ENCODE measurements at places on chromosomes 5 and 9.

GRCh38 chr5:175738126-175738525, 80.3 kb downstream of the HRH2 start:
- DNase-seq, result no peak

- no peak for DNase-seq
These were observed 31.1 kb downstream of the TRIO start for GRCh38 chr5:14174230-14174636.

GRCh38 chr9:81225596-81225995, 463.8 kb downstream of the TLE1 start:
- no peak for DNase-seq

GRCh38 chr9:242461-243080, 27.9 kb downstream of the DOCK8 start:
- no peak for DNase-seq

- no peak for DNase-seq
These were observed 85.8 kb downstream of the SLC44A1 start for GRCh38 chr9:105330201-105330600.

DNA sequence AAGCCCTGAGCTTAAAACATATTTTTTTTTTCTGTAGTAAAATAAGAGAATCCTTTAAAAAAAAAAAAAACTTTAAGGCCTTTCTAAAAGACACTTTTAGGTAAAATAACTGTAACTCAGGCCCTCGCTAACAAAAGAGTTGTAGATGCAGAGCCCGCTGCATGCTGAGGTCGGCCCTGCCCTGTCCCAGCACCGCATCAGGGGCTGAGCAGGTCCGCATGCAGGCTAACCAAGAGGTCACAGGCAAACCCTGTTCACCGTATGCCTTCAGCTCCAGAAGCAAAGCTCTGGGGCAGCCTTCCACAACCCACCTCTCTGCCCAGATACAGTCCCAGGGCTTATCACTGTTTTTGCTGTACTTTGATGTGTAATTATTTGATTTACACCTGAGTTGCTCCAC, 216.1 kb downstream of the GNA14 start:
- DNase-seq, result no peak
